Stimulated activated CD8-positive, alpha-beta memory T cell treated with anti-CD3 and anti-CD28 coated beads, Interleukin-4, amount 100 ng/mL, for 1 hour (primary cell): ENCODE measurements at places on chromosomes 2 and 18.

- DNase-seq = no peak
Observed at GRCh38 chr2:118300832-118301231, 212.6 kb downstream of the INSIG2 start.

GRCh38 chr2:60252581-60253150 is 300.8 kb downstream of the BCL11A start:
- DNase-seq = no peak

DNA sequence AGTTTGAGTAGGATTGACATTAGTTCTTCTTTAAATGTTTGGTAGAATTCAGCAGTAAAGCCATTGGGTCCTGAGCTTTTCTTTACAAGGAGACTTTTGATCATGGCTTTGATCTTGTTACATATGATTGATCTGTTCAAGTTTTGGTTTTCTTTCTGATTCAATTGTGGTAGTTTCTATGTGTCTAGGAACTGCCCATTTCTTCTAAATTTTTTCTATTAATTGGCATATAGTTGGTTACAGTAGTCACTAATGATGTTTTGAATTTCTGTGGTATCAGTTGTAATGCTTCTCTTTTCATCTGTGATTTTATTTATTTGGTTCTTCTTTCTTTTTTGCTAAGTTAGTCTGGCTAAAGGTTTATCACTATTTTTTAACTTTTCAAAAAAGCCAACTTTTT is 73.3 kb upstream of the DLGAP1 start:
- DNase-seq = no peak

DNA sequence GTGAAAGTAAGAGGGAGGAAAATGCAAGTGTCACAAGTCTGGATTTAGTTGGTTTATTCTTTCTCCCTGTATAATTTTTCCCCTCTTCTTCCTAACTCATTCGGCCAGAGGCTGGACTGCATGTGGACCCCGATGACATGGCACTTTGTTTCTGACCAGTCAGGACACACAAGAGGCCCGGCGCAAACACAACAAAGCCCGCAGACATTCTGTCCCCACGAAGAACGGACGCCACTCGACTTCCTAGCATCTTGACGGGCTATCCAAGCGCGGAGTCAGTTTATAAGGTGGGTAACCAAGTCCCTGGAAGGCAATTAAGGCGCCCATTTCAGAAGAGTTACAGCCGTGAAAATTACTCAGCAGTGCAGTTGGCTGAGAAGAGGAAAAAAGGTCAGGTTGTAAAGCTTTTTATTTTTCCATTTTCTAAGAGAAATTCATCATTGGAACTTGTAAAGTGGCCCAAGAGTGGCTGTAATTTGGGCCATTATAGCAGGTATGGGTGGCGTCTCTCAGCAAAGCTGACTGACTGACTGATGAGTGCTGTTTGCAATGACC is at the start of gene TPO:
Gene TPO, plus strand, starts transcription at position 308 of the 555 bp plus-strand sequence. CDS start 946 bp downstream, outside the sequence.
- DNase-seq = no peak

DNA sequence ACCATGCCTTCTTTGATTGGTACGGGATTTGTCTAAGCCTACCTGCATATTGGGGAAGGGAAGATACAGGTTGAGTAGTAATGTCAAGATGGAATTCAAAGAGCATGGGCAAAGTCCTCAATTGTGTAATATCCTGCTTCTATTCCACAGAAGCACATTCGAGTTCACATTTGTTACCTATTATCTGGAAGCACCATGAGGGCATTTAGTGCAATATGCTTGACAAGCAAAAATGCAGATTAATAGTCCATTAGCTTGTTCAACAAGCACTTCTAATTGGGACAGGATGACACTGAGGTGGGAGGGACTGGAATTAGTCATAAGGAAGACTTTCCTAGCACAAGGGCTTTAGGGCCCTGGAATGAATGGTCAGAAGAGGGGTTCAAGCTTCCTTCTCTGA is 40.5 kb downstream of the MYO5B start:
- DNase-seq = no peak

DNA sequence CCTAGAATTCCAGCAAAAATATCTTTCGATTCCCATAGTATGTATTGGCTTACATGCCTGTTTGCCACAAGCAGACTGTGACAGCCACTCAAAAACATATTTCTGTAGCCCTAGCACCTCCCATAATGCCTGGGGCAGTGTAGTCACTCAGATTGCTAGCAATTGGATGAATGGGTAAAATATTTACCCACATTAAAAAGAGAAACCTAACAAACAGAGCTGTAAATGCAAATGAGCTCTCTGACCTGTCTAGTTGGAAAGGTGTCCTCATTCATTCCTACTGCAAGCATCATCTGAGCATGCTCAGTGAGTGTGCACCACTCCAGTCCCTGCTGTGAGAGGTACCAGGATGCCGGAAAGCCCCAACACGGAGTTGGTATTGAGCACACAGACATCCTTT is 234.0 kb upstream of the RAB12 start:
- DNase-seq = no peak

DNA sequence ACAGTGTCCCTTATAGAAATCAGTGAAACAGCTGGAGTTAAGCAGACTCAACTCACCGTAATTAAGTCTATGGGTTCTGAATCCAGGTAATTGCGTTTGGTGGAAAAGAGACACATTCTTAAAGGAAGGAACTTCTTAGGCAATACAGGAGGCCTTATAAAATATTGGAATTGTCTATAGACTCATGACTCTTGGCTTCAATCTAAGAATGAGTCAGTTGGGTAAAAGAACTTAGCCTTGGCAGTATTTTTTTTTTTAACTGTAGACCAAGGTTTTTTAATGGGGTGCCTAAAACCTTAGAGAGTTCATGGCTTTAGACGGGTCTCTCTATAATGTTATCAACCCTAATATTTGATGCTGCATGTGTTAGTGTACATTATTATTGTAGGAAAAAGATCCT is 47.6 kb downstream of the CCDC85A start:
- no peak for DNase-seq

- DNase-seq = no peak
Observed at GRCh38 chr18:38611036-38611964, 1045.7 kb upstream of the CELF4 start.
